ENCODE measurements at places on chromosomes 4 and X. TPM values are rescaled to one million over a fixed set of nuclear protein-coding genes. Genes with fewer than 3 reads are reported as not detected.

- DNase-seq: no peak
Observed at GRCh38 chrX:49066690-49067089, 7.1 kb downstream of the PRAF2 start.

- peak; percentile 42 for DNase-seq
Observed at GRCh38 chr4:110344165-110344564, 131.8 kb upstream of the ENPEP start.

GRCh38 chrX:65681810-65682209, 14.4 kb downstream of the MSN start:
- DNase-seq: no peak

DNA sequence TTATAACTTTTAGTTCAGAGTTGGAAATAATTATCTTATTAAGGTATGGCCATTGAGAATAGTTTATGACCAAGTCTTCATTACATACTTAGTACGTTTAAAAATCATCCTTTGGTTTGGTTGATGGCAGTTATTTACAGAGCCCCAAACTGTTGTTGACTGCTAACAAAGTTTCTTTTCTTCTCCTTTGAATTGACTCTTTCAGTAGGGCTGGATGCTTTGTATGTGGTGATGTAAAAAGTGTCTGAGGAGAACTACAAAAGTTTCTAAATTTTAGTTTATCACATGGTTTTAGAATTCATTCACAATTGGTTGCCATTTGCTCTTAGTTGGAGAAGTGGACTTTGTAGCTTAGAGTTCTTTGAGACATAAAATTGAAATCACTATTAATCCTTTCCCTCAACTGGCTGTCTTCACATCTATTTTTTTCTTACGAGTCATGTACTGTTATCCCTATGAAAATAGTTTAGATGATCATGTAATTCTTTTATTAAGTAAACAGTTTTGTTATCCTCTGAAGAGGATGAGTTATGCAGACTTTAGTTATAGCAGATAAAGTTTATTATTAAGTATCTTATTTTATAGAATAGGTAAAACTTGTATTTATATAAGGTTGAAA, 14.8 kb downstream of the PTPN13 start:
- DNase-seq: no peak

DNA sequence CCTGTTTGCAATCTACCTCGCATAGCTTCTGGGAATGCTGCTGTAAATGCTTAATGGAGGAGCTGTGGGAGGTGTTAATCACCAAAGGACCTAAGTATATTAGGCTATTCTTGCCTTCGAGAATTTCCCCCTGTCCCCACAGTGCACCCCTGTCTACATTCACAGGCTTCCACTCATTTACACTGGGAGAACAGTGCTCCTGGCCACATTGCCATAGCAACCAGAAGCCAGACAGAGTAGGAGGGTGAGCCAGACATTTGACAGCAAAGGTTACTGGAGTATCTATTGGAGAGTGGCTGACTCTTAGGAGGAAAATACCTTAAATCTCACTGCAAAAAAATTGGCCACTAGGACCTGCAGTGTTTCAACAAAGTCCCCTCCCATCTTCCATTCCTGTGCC, 185.9 kb upstream of the PBDC1 start:
- DNase-seq: no peak

GRCh38 chr4:8402640-8403039, 37.9 kb downstream of the ACOX3 start:
- no peak for DNase-seq

GRCh38 chr4:87679449-87680169, 29.5 kb downstream of the DMP1 start:
- DNase-seq: peak; percentile 32

DNA sequence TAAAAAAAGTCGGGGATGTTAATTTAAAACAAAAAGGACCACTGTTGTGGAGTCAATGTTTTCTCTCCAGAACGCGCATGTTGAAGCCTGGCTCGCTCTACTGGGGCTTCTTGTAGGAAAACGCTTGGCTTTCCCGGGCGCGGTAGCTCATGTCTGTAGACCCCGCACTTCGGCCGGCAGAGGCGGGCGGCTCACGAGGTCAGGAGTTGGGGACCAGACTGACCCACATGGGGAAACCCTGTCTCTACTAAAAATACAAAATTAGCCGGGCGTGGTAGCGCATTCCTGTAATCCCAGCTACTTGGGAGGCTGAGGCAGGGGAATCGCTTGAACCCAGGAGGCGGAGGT, 15.6 kb downstream of the NELFA start:
- no peak for DNase-seq

- DNase-seq: no peak
Observed at GRCh38 chr4:61540944-61541343, 340.8 kb downstream of the ADGRL3 start.

GRCh38 chr4:139670775-139671174, 5.2 kb downstream of the MGST2 start:
- DNase-seq: no peak

DNA sequence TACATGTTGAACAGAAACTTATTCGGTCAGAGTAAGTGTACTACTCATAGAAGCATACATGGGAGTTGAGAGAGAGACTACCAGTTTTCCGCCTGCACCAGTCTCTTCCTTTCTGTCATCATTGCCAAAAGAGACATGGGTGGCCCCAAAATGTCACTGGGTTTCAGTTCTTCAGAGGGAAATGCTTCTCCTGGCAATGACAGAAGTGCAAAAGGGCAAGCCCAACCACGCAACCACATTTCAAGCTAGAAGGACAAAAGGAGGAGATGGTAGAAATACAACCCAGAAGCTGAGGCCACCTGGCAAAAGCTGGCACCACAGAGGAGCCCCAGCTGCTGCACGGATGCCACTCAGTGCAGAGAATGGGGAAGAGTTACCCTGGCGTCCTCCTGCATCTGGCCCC, 320.1 kb downstream of the BCOR start:
- no peak for DNase-seq

- no peak for DNase-seq
Observed at GRCh38 chrX:13467243-13467642, 102.2 kb upstream of the EGFL6 start.

- no peak for DNase-seq
Observed at GRCh38 chr4:45408996-45409395, 682.6 kb upstream of the GNPDA2 start.

DNA sequence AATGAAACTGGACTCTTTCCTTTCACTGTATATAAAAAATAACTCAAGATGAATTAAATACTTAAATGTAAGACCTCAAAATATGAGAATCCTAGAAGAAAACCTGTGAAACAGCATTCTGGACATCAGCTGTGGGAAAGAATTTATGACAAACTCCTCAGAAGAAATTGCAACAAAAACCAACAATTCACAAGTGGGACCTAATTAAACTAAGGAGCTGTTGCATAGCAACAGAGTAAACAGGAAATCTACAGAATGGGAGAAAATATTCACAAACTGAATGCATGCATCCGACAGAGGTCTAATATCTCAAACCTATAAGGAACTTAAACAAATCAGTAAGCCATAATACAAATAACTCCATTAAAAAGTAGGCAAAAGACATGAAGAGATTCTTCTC, 851.7 kb upstream of the PCDH10 start:
- peak; percentile 21 for DNase-seq

DNA sequence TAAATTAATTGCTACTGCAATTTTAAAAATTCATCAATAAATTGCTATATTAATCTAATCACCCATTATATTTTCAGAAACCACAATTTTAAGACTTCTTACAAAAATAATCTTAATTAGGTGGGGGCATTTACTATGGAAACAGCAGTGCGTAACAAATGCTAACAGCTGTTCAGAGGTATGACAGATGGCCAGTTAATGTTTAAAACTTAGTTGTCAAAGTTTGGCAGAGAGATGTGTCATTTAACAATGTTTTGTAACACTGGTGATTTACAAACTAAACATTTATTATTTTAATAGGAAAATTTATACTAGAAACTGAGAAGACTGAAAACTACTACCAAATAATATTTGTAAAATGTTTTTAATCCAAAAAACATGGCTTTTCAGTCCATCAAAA, 85.2 kb upstream of the GPR34 start:
- no peak for DNase-seq

The PHEX gene
- total RNA-seq: 0.47 TPM

The IL13RA2 gene
- total RNA-seq: 1.7 TPM

The ANXA10 gene
- 0.67 TPM for total RNA-seq

The OR13H1 gene
- total RNA-seq: not detected

The TEX11 gene
- total RNA-seq: not detected
